ENCODE measurements at places on chromosomes 11 and 22.

DNA sequence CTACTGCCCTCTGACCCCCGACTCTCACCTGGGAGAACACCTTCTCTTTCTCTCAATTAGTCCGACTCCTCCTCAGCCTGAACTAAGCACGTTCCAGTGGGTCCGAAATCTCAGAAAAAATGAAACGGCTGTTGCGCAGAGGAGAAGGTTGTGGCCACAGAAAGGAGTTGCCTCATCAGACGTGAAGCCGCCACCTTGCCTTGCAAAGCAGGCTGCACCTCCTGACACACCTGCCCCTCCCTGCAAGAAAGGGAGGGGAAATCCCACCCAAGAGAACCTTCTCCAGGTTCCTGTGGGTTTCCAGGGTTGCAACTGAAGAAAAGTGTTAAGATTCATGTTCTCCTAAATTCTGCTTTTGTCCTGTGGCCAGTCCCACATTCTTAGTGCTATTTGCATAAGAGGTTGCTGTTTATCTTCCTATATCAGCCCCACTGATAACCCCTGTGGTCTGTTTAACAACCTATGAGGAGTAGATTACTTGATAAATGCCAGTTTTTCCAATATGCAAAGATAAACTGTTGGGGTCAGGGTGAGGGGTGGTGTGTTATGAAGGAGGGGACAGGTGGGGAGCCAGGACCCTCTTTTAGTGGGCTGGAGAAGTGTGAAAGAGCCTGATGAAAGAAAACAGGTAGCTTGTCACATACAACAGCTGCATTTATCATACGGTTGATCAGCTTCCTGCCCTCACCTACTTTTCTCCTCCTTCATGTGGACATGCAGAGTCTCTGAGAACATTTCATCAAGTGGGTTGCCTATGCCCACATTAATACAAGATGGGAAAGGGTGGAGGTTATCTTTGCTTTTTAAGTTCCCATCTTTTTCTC is 18.2 kb downstream of the ZBTB16 start:
- DNase-seq: no peak

DNA sequence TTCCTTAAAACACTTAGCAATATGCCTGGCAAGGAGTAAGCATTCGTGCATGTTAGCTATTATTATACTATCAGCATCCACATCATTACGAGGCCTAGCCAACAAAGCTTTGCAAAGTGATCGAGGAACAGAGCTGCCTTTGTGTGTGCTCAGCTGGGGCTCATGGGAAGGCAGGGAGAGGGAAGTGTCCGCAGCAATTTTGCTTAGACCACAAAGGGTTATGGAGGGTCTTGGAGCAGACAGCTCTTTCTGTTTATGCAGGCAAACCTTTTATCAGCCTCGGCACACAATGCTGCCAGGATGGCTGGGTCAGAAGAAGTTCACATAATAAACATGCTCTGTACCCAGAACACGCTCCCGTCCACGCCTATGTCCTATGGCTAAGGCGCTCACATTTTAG is 10.9 kb upstream of the DKK3 start:
- DNase-seq: no peak

- DNase-seq: peak; percentile 10
These were observed 38.8 kb downstream of the NUMA1 start for GRCh38 chr11:72041364-72042063.

- DNase-seq: no peak
These were observed 2.0 kb downstream of the GTF2H1 start for GRCh38 chr11:18324381-18324780.

DNA sequence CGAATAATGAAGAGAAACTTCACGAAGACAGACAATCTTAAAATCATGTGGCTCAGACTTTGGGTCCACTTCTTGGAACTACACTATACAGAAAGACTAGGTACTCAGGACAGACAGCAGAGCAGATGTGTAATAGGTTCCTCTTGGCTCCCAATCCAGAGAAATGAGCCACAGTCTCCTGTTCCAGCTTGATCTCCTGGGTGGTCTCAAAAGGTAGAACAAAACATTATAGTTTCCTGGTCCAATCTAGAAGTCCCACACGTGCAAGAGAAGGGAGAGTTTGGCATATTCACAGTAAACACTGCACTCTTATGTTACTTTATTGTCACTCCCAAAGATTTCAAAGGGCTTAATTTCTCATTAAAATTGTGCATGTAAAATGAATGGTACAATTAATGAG is 134.5 kb upstream of the FIBIN start:
- no peak for DNase-seq

- no peak for DNase-seq
These were observed 11.2 kb upstream of the RAB3IL1 start for GRCh38 chr11:61928606-61929005.

DNA sequence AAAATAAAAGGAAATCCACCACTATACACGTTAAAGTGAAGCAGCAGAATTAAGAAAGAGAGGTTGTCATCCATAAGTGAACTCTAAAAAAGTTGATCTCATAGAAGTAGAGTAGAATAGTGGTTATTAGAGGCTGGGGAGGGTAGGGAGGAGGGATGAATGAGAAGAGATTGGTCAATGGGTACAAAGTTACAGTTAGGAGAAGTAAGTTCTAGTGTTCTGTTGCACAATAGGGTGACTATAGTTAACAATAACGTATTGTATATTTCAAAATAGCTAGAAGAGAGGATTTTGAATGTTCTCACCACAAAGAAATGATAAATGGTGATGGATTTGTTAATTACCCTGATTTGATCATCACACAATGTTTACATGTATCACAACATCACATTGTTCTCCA is 72.0 kb downstream of the CD82 start:
- DNase-seq: no peak

DNA sequence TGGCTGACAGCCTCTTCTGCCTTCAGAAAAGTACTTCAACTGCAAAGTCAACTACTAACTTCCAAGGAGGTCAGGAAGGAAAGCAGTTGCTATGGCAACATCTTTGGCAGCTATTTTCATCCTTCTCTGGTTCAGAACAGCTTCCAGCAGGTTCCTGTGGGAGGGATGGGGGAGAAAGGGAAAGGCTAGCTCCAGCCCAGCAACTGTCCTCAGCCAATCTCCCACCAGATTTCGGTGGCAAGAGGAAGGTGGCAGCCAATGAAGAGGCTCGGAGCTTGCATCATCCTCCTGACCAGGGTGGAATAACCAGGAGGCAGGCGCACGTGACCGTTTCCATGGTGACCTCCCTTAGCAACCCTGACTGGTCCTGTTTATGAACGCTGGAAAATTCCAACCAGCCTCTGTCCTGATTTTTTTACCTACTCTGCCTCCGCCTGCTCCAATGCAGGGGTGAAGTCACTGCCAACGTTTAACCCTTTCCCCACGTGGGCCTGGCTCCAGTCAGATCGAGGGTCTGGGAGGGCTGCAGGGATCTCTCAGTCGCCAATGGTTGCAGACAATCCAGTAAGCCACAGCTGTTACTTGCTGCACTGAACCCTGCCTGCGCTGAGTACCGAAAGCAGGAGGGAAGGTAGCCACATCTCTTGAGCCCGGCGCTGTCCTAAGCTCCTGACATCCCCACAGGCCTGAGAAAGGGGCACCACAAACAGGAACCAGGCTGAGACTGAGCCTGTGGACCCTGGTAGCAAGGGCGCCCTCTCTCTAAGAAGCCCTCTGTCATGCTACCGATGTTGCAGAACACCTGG is 11.2 kb upstream of the MALAT1 start:
- no peak for DNase-seq

GRCh38 chr11:2550606-2550970 is 105.8 kb downstream of the KCNQ1 start:
- DNase-seq: no peak

DNA sequence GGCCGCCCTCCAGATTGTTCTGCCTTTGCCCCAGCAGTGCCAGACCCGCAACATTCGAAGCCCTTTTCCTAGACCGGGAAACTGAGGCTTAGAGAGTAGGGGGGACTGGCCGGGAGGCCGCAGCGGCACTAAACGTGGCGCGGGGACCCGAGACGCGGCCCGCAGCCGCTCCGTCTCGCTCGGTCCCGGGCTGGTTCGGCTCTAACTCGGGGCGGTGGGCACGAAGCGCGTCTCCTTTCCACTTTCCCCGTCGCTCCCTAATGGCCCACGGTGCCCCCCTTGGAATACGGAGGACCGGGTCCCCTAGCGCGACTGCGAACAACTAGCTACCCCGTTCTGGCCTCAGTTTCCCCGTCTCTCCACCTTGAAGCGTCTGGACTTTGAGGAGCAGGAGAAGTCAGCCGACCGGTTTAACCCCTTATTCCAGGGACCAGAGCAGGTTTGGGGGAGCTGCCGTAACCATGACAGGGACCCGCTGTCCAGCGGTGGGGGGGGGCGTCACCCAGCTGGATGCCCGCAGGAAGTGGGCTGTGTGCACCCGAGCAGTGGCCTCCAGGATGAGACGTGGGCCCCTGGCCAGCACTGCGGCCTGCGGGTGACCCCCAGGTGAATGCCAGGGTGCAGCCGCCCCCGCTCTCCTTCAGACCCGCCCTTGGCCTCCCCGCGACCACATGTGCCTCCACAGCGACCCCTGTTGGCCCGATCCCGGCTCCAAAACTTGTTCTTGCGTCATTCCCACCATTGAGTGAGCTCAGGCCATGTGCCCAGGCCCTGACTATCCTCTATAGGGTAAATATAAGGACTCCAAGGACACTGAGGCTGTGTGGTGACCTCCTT is 1.1 kb downstream of the CDC42EP1 start:
- DNase-seq: peak; percentile 63

- no peak for DNase-seq
These were observed 4.4 kb downstream of the POLR2L start for GRCh38 chr11:837990-838307.

GRCh38 chr11:14541192-14541947 is 21.2 kb upstream of the PSMA1 start:
- DNase-seq: no peak

- no peak for DNase-seq
These were observed 82.1 kb downstream of the CADM1 start for GRCh38 chr11:115421992-115422689.

- DNase-seq: no peak
These were observed 21.9 kb downstream of the NEAT1 start for GRCh38 chr11:65444314-65445051.

DNA sequence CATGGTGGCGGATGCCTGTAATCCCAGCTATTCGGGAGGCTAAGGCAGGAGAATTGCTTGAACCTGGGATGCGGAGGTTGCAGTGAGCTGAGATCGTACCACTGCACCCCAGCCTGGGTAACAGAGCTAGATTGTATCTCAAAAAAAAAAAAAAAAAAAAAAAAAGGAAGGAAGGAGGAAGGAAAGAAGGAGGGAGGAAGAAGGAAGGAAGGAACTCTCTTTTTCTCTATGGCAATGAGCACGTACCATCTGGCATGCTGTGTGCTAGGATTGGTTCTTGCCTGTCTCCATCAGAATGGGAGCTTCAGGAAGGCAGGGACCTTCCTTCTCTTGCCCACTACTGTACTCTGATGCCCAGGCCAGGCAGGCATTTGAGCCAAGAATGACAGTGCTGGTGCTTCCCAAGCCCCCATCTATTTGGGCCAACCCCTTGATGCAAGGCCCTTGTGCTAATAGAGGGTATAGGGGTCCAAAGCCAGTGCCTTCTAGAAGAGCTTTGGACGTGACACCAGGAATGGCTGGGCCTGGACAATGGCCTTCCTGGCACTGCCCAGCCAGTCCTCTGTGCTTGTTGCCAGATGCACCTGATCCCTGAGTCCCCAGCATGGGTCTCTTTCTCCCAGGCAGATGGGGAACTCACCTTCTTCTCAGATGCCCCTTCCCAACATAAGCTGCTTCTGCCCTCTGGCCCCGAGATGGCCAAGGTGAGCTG is 10.6 kb upstream of the DGCR8 start:
- no peak for DNase-seq

- no peak for DNase-seq
These were observed 175.2 kb downstream of the NELL1 start for GRCh38 chr11:20844630-20845029.

DNA sequence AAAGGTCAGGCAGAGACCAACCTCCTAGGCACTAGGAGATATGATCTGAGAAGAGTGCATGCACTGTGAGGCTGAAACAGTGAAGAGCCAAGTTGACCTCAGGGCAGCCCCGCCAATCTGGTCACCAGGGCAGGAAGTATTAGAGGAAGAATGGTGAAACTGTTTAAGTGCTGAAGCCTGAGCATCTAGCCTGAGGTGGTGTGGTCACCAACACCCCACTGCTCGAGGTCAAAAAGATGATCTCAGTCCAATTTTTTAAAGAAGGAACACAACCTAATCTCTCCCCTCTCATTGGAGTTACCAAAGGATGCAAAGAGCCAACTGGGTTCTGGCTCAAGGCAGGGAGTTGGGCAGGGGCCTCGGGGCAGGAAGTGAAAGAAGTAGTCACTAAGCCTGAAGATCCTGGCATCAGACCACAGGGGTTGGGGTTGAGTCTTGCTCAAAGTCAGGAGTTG is 4.0 kb downstream of the APBB1 start:
- DNase-seq: no peak

GRCh38 chr22:40641269-40641668 is 4.8 kb upstream of the MRTFA start:
- no peak for DNase-seq

GRCh38 chr11:19895776-19896175 is 183.1 kb downstream of the NAV2 start:
- no peak for DNase-seq

DNA sequence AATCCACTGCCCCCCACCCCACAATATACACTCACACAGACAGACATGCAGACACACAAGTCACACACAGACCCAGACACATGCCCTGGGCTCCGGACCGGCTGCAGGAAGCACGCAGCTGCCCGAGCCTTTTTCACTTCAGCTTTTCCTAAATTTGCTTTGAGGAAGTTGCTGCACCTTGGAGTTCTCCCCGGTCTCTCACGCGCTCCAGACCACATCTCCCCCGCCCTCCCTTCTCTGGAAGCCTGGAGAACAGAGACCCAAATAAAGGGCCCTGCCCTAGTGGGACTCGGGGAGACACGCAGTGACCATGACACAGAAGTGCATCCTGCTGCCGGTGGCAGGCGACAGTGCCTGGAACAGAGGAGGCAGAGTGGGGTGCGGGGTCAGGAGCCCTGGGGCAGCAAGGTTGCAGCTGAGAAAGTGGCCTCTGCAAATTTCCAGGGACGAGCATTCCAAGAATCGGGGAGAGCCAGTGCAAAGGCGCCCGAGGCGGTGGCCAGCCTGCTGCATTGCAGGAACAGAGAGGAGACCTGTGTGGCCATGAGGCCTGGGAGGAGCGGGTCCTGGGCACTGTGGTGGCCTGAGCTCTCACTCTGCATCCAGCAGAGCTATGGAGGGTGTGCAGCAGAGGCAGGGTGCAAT is 19.1 kb downstream of the RPL3 start:
- no peak for DNase-seq

- DNase-seq: no peak
These were observed 75.6 kb upstream of the TEAD1 start for GRCh38 chr11:12598330-12599256.

- DNase-seq: no peak
These were observed 43.8 kb upstream of the LYVE1 start for GRCh38 chr11:10611979-10612862.

DNA sequence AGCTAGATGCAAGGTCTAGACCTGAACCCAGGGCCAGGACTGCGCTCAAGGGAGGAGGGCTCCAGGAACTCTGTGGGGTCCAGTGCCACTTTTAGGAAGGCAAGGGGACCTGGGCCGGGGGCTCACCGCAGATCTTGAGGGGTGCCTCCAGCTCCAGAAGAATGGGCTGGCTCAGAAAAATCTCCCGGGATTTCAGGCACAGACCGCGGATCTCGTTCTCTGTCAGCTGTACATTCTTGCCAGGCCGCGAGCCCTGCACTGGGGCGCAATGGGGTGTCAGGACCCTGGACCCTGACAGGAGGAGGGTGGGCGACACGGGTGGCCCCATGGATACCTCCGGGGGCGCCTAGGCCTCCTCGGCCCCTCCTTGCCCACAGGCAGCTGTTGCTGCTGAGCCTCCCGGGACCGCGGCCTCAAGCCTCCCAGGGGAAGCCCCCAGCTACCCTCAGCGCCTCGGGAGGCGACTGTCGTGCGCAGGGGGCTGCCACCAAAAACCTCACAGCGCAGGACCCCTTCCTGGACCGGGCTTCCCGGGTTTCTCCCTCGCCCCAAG is 640 bp downstream of the PPP1CA start:
- no peak for DNase-seq

All from stimulated activated CD8-positive, alpha-beta memory T cell treated with anti-CD3 and anti-CD28 coated beads, Interleukin-12 subunit alpha, Interleukin-12 subunit beta, amount 100 ng/mL, for 4 hours (primary cell).